ENCODE measurements at places on chromosomes 6 and 20. TPM values are rescaled to one million over a fixed set of nuclear protein-coding genes. Genes with fewer than 3 reads are reported as not detected.

DNA sequence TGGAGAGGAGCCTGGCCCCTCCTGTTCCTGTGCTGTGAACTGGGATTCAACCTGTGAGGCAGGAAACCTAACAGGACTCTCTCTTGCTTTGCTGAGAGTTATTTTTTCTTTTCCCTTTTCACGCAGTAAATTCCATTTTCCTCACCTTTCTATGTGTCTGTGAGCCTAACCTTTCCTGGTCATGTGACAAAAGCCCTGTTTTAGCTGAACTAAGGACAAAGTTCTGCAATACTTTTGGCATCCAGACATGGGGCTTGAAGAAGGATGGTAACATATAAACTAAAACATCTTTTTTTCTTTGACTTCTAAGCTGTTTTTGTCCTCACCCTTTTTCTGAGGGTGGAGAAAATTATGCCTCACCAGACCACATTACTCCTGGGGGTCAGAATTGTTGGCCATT is 368.5 kb downstream of the HTR1B start:
- no peaks in the 10 kb centered on the region for H3K27me3 ChIP-seq
- no peak overlapping the region for H3K4me3 ChIP-seq
- no peak for DNase-seq
- no peaks in the 10 kb centered on the region for H3K36me3 ChIP-seq
- no peak overlapping the region for H3K27ac ChIP-seq

GRCh38 chr20:13141546-13141945 is 79.5 kb upstream of the ISM1 start:
- no peak overlapping the region for H3K27ac ChIP-seq
- H3K4me1 ChIP-seq, result no peaks in the 10 kb centered on the region
- no peak overlapping the region for H3K4me3 ChIP-seq
- no peaks in the 10 kb centered on the region for H3K36me3 ChIP-seq
- no peaks in the 10 kb centered on the region for H3K27me3 ChIP-seq

GRCh38 chr6:147325557-147325956 is 121.3 kb downstream of the STXBP5 start:
- no peak for DNase-seq
- no peaks in the 10 kb centered on the region for H3K36me3 ChIP-seq
- H3K4me1 ChIP-seq, result no peaks in the 10 kb centered on the region

DNA sequence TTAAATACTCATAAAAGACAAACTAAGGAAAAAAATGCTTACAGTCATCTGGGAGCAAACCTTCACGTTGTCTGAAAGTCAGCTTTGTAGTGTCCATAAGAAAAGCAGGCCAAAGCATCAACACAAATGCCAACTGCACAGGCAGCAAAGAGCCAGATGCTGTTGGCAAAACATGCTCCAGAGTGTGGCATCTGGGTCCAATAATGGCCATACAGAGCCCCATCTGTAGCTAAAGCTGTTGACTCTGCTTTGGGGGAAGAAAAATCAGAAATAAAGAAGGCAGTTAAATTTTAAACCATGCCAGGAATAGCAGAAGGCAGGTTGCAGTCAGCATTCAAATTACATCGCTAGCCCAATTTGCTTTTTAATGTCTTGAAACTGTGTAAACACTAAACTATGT is 776.3 kb downstream of the EYS start:
- no peaks in the 10 kb centered on the region for H3K36me3 ChIP-seq
- no peaks in the 10 kb centered on the region for H3K27me3 ChIP-seq
- H3K4me1 ChIP-seq, result no peaks in the 10 kb centered on the region
- no peak overlapping the region for H3K4me3 ChIP-seq

DNA sequence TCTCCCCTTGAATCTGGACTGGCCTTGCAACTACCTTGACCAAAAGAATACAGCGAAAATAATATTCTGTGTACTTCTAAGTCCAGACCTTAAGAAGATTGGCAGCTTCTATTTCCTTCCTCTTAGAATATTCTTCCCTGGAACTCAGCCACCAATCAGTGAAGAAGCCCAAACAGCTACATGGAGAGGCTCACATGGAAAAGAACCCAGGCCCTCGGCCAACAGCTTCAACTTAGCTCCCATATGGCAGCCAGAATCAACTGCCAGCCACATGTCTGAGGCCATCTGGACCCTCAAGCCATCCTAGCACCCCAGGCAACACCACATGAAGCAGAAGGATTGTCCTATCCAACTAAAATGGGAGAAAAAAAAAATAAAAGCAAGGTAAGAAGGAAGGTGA is 178.8 kb downstream of the IBTK start:
- H3K36me3 ChIP-seq, result no peaks in the 10 kb centered on the region
- no peaks in the 10 kb centered on the region for H3K4me1 ChIP-seq
- DNase-seq, result no peak
- no peak overlapping the region for H3K27ac ChIP-seq

Gene LAMA4
- total RNA-seq, result 4.1 TPM

Gene ADISSP
- total RNA-seq, result 9.6 TPM
